ENCODE measurements at places on chromosomes 4 and X.

- DNase-seq: no peak
Measured at GRCh38 chrX:17846045-17846444, 15.1 kb downstream of the RAI2 start.

- no peak for DNase-seq
Measured at GRCh38 chrX:41721590-41721989, 2.4 kb upstream of the GPR82 start.

GRCh38 chr4:101693842-101694398, 96.6 kb upstream of the BANK1 start:
- DNase-seq: no peak

DNA sequence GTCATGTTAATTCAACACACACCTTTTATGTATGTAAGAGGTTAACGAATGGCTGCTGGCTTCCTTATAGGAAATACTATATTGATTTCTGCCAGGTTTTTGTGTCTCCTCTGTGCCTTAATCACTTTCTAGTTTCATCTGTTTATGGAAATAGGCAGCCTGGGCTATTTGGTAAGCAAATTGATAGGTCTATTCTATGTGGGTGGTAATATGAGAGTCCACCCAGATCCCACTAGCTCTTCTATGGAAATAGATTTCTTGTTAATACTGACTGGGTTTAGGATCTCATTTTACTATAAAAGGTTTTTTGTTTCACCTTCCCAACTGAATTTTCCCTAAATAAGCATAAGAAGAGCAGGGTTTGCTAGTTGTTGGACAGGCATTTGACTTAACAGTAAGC, 4.1 kb downstream of the BMX start:
- no peak for DNase-seq

- no peak for DNase-seq
Measured at GRCh38 chr4:102438396-102439235, 62.5 kb upstream of the NFKB1 start.

DNA sequence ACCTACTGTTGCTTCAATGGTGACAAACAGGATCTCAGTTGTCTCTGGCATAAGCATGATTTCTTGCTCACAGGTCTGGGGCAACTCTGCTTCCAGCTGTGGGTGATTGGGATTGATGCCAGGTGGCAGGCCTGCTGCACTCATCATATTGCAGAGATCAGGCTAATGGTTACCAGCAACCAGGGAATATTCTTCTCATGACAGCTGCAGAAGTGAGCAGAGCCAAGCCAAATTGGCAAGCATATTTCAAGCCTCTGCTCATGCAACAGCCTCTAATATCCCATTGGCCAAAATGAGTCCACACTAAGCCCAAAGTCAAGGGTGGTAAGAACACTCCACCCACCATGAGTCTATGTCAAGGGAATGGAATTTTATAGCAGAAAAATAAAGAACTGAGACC, 26.7 kb upstream of the TBC1D19 start:
- no peak for DNase-seq

DNA sequence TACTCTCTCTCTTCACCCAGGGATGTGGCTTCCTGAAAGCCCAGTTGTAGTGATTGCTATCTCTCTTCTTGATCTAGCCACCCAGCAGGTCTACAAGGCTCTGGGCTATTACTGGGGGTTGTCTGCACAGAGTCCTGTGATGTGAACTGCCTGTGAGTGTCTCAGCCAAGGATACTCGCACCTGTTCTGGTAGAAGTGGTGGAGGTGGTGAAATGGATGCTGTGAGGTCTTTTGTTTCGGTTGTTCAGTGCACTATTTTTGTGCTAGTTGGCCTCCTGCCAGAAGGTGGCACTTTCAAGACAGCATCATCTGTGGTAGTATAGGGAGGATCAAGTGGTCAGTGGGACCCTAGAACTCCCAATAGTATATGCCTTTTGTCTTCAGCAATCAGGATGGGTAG, 268.0 kb downstream of the GABRG1 start:
- DNase-seq: no peak

Measured in activated CD8-positive, alpha-beta T cell treated with anti-CD3 and anti-CD28 coated beads for 36 hours (primary cell).